AG09319 (cell line): ENCODE measurements at places on chromosomes 1 and 21.

DNA sequence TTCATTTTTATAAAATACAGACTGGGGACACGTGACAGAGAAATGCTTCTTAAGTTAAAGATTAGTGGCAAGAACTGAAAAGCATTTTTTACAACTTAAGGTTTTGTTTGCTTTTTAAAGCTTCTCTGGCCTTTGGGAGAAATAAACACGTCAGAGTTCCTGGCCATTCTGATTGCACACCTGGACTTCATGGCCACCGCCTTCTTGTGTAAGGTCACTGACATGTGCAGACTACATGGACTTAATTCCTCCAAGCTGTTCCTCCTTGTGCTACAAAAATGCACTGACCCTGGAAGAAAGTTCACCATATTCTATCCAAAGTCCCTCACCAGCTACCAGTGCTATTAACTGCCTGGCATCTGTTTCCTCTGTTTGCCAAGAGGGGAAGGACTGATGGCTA lies 56.1 kb downstream of the GADD45A start:
- no peak for DNase-seq

DNA sequence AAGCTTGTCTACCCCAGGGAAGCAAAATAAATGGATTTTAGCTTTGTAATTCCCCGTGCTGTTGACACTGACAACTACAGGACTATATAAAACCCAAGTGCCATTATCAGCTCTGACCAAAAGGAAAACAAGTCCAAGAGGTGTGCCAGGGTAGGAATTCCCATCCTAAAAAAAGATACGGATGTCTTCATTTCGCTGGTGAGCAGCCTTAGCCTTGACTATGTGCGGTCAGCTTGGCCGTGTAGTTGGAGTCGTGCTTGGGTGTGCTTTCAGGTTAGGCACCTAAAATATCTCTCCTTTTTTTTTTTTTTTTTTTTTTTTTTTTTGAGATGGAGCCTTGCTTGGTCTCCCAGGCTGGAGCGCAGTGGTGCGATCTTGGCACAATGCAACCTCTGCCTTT lies 28.9 kb upstream of the ACTN2 start:
- no peak for DNase-seq

DNA sequence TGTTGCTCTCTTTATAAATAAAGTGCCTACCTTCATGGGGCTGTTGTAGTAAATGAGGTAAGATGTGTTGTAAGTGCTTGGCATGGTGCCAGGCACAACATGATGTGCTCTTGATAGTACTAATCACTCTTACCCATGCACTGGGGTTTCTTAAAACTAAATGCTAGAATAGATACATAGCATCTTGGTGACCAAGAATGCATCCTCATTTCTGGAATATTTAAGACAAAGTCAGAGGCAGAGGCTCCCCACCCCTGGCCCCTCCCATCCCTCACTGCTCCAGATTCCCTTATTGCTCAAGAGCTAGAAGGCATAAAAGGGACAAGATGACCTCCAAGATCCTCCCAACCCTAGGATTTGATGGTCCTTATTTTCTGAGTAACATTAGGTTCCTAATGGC lies 61.3 kb downstream of the GLUL start:
- DNase-seq = no peak

DNA sequence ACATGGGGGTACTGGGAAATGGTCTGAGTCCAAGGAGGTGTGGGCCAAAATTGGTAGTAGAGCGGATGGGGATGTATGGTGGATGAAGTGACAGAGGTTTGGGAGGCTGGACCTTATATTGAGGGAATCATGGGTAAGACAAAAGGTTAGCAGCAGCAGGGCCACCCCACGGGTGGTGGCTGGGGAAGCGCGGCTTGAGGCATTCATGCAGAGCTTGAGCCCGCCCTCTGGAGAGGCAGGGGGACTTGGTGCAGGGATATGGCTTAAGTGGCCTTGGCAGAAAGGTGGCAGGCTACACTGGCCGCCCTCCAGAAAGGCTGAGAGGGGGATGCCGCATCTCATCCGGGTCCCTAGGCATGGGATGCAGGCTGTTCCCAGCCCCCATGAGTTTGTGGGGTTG lies 31.5 kb downstream of the HMGB4 start:
- DNase-seq = no peak

DNA sequence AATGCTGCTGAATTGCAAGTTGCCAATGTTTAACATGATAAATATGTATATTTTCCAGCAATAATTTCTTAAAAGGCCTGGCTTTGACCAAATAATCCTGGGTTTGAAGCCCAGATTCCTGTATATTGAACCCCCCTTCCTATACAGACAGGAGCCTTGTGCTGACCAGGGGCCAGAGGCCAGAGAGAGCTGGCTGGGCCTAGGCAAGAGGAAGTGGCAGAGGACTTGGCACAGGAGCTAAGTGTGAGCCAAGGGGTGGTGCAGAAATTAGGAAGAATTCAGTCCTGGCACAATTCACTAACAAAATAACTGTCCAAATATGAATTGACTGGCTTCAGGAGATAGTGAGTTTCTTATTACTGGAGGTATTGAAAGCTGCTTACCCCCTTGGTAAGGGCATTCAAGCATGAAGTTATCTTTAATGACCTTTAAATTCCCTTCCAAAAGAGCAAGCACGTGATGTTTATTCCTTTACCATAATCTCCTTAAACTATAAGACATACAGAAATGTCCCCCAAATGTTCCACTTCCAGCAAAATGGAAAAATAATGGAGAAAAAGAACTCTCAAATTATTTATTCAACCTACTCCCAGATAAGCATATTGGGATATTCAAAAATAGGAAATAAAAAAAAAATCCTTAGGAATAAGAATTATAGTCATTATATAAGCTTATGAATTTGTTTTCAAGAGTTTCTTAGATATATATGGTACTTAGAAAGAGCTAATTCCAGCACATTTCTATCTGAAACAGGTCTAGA lies 26.6 kb downstream of the NIBAN1 start:
- DNase-seq = no peak
